ENCODE measurements at places on chromosomes 5 and 9. TPM values are rescaled to one million over a fixed set of nuclear protein-coding genes. Genes with fewer than 3 reads are reported as not detected.

- peak; percentile 12 for DNase-seq
These were observed 52.4 kb upstream of the TRAF1 start for GRCh38 chr9:120978987-120979386.

Gene SOHLH1
- total RNA-seq: not detected

GRCh38 chr5:130514984-130515690 is 610.9 kb downstream of the CHSY3 start:
- peak; percentile 94 for DNase-seq

Gene IL33
- 2.4 TPM for total RNA-seq

- DNase-seq: peak; percentile 74
These were observed 2.1 kb upstream of the MLLT3 start for GRCh38 chr9:20624201-20625002.

Gene SH3PXD2B
- 10.0 TPM for total RNA-seq

Gene IRX4
- under 0.01 TPM for total RNA-seq

- DNase-seq: no peak
These were observed 1259.9 kb downstream of the CDH12 start for GRCh38 chr5:21593261-21593660.

DNA sequence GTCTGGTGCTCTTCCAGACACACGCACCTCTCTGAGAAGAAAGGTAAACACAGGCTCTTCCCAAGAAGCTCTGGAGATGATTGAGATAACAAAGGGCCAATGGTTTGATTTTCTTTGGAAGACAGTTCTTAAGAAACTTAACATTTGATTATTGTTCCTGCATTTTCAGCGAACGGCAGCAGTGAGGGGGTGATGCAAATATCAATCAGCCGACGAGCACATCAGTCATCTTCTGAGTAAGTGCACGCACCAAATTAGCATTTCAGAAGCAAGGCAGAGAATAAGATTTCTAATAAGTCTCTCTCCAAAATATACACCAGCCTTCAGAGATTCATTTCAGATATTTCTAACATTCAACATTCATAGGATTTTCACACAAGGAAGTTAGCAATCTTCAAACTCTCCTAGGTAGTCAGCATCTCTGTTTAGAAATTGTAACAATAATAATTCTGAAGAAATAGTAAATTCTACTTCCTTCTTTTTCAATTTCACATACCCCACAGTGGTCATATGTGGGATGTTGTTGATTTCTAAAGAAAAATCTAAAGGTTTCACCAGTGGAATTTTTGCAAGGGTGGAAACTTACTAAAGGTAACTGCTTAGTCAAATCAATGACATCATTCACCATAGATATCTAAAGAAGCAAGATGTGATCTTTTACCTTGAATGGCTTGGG is 250.3 kb downstream of the SEC61B start:
- DNase-seq: no peak

GRCh38 chr5:97131921-97132320 is 10.5 kb downstream of the LIX1 start:
- no peak for DNase-seq

Gene CNTNAP3B
- total RNA-seq: 6.4 TPM

Gene GZMA
- not detected for total RNA-seq

GRCh38 chr5:134268919-134269318 is 43.0 kb upstream of the PPP2CA start:
- DNase-seq: no peak

DNA sequence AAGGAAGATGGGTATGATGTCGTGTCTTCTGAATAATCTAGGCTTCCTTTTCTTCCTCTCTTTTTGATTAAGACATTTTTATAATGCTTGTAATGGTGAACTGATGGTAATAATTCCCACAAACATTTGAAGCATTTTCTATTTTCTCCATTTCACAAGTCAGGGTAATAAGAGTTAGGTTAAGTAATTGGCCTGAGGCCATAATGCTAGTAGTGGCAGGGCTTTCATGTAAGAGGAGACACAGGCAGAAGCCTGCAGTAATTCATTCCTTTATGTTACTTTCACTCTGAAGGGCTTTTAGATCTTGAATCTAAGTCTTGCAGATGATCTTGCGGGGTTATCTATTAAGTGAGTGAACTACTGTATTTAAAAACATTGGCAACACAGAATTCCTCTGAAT is 374.9 kb downstream of the MAT2B start:
- peak; percentile 26 for DNase-seq

- no peak for DNase-seq
These were observed 586.3 kb downstream of the BRINP1 start for GRCh38 chr9:118782790-118783463.

Gene TMEM215
- not detected for total RNA-seq

DNA sequence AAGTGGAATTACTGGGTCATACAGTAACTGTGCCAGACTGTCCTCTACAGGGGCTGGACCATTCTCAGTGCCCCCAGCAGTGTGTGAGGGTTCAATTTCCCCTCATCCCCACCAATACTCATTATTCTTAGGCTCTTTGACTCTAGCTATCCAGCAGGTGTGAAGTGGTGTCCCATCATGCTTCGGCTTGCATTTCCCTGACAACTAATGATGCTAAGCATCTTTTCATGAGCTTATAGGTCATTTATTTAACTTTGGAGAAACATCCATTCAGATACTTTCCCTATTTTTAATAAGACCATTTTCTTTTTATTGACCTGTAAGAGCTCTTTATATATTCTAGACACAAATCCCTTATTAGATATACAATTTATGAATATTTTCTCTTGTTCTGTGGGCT is 63.6 kb downstream of the ADAMTS2 start:
- no peak for DNase-seq

Gene CERT1
- 25.3 TPM for total RNA-seq

DNA sequence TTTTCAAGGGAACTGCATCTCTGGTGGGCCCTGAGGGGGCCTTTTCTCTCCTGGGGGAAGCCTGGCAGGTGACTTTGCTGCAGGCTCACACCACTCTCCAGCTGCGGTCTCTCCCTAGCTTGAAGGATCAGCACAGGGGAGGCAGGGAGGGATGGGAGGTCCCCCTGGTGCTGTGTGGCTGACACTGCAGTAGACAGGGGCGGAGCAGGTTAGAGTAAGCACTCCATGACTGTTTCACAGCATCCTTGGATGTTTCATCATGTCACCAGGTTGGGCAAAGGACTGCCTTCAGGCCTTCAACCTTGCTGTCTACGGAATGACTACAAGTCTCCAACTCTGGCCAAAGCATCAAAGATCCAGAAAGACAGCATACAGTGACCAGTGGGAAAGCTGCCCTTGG is 470.7 kb downstream of the CDK5RAP2 start:
- no peak for DNase-seq

Gene ZDHHC11B
- total RNA-seq: 0.51 TPM

DNA sequence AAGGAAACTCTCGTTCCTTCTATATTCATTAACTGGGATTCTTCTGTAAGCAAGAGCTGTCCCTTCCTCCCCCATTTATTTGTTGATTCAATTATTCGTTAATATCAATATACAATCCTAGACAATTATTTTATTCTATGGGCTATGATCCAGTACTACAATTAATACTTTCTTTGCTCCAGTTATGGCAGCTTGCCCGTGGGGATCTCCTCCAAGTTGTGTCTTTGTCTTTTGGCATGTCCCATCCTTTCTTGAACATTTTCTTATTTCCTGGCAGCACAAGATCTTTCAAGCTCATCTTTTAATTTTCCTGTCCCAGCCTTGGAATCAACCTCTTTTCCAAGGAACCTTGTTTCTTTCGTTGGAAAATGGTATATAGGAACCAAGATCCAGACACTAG is 249.3 kb downstream of the GAS1 start:
- no peak for DNase-seq

- DNase-seq: peak; percentile 53
These were observed 127.5 kb upstream of the PANK3 start for GRCh38 chr5:168706655-168707069.

DNA sequence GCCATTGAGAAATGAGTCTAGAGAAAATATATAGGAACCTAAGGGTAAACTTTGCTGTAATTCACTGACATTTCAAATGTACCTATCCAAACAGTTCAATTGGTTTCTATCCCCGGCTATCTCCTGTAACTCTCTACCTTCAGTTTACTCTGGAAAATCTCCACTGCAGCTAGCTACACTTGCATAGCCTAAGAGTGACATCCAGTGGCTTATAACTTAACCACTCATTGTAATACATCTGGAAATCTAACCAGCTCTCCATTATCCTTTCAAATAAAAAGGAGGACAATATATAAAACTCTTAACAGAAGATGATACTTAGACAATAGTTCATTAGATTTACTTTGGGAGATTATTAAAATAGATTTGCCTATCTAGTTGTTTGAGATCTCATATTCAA is 35.3 kb upstream of the SPDL1 start:
- DNase-seq: peak; percentile 57

- DNase-seq: no peak
These were observed 1290.8 kb upstream of the CDH9 start for GRCh38 chr5:28329176-28329575.

- DNase-seq: no peak
These were observed 55.3 kb upstream of the EGFL7 start for GRCh38 chr9:136607334-136607919.

- DNase-seq: peak; percentile 28
These were observed 36.6 kb downstream of the TTLL11 start for GRCh38 chr9:122056484-122056883.

DNA sequence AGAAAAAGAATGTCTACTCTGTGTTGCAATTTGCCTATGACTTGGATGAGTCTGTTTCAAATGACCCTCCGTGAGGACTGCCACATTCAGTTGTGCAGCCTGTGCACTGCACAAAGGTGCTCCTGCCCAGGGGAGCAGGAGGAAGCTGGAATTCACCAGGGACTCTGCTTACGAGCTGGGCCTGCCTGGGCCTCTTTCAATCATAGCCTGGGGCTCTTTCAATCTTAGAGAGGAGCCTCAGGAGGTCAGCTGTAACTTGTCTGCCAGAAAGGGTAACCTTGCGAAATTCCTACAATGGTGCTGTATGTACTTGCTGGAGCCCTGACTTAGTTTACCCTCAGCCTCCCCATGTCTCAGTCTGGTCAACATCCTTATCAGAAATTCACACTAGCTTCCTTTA is 8.4 kb upstream of the SFXN1 start:
- no peak for DNase-seq

- no peak for DNase-seq
These were observed 162.0 kb upstream of the SMIM23 start for GRCh38 chr5:171623551-171624097.

- no peak for DNase-seq
These were observed 89.0 kb upstream of the NR4A3 start for GRCh38 chr9:99732715-99733114.

GRCh38 chr9:89941875-89942274 is 337.1 kb downstream of the GADD45G start:
- DNase-seq: peak; percentile 67

DNA sequence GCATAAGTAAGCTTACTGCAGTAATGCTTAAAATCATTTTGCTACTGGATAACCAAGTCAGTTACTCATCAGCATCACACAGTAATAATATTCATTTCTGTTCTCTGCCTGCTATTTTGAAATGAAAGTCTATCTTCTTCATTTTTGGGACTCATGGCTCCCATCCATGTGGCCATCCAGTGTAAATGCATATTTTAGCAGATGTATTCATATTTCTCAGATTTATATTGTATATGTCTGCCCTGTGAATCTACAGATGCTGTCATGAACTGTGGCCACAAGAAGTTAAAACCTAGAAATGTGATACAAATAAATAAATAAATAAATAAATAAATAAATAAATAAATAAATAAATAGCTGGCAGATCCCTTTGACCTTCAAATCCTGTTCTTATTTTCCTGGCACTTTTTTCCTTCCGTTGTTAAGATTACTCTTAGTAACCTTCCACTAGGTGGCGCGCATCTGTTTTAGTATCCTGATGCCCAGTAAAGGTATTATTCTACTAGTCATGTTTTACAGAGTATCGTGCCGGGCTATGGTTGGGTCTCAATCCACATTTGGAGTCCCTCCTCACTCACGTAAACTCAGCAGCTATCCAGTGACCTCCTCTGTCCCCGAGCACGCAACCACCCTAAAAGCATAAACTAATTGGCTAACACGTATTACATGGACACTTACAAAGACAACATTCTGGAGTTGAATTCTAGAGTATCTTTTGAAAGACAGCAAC is 79.2 kb upstream of the IL7R start:
- peak; percentile 62 for DNase-seq

DNA sequence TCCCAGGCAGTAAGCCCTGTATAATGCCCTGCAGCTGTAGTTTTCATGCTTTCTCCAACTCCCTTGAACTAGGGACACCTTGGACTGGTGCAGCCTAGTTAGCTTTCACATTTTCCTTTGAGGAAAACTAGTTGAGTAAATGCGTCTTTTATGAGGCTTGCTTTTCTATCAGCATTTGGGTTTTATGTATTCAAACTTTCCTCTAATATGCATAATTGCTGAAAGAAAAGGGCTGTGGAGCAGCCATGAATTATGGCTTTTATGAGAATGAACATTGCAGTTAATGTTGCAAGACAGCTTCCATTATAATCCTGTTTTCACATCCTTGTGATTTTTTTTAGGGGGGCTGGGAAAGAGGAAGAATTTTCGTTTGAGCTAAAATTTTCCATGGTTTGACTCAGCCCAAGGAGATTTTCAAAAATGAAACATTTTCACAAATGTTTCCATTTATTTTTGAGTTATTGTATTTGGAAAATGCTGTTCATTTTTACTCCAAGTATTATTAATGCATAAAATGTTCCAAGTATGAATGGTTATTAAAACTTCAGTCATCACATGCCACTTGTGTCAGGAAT is 57.9 kb upstream of the PPP3R2 start:
- DNase-seq: no peak

Gene SV2C
- total RNA-seq: not detected

DNA sequence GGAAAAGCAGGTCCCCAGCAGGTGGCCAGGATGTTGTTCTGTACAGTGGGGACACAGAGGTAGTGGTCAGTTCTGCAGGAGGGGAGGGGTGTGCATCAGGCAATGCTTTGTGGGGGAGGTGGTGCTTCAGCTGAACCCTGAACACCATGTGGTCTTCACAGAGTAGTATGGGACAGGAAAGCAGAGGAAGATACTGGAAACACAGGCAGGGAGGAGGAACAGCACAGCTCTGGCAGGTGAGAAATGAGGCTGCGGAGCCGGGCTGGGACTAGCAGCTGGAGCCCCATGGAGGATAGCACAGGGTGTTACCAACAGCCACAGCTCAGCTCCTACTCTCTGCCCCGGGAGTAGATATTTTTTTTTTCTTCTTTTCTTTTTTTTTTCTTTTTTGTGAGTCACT is 161.5 kb downstream of the ENTREP1 start:
- no peak for DNase-seq

Gene RLN2
- 0.90 TPM for total RNA-seq

DNA sequence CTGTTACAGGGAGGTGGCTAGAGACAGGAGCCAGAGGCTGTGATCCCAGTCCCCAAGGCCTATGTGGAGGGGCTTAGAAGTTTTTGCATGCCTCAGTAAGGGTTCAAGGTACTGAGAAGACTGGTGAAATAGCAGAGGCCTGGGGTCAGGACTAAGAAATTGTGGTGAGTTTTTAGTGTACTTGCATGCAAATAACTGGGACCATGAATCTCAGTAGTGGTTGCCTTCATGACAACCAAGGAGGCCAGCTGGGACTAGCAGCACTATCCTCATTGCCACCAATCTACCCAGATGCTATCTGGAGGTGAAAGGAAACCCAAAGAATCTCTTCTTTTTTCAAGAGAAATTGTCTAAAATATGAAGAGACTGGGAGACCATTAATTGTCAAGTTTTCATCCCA is 395.1 kb downstream of the CETN3 start:
- DNase-seq: no peak

Gene PCDHA7
- total RNA-seq: under 0.01 TPM
